ENCODE measurements at places on chromosomes 2 and 18. TPM values are rescaled to one million over a fixed set of nuclear protein-coding genes. Genes with fewer than 3 reads are reported as not detected.

The ZSCAN30 gene
- 49.6 TPM for total RNA-seq

The CHN1 gene
- total RNA-seq, result 9.4 TPM

DNA sequence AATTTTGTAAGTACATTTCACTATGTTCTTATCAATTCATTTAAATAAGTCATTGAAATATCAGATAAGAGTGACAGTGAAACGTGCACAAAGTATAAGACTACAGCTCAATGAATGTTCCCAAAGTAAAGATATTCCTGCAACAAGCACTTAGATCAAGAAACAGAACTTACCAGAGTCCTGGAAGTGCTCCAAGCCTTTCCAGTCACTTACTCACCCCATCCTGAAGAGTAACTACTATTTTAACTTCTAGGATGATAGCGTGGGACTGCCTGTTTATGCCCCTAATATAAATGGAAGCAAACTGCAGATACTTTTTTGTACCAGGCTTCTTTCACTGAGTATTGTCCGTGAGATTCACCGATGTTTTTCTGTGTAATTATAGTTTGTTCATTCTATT is 768.9 kb downstream of the SLC4A3 start:
- no peak for DNase-seq

- DNase-seq, result no peak
Measured at GRCh38 chr2:9895669-9896590, 52.7 kb downstream of the TAF1B start.

DNA sequence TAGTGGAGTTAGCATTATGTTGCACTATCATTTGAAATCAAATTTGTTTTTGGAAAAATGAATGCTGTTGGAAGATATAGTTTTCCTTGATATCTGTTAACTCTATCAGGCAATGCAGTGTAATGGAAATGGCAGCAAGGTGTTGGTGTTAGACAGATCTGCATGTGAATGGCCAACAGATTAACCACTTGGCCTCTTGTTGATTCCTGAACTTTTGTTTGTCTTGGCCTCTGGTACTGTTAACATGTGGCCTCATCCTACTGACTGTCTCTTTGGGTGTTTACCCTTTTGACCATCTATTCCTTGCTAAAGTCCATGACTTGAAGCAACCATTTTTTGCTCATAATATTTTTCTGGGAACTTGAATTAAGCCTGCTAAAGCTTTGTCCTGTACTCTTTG is 110.2 kb upstream of the CDH2 start:
- DNase-seq, result no peak

All from thyroid gland (tissue), 4 donors.